Osteocyte (in vitro differentiated cells): ENCODE measurements at places on chromosomes 13 and 19. TPM values are rescaled to one million over a fixed set of nuclear protein-coding genes. Genes with fewer than 3 reads are reported as not detected.

DNA sequence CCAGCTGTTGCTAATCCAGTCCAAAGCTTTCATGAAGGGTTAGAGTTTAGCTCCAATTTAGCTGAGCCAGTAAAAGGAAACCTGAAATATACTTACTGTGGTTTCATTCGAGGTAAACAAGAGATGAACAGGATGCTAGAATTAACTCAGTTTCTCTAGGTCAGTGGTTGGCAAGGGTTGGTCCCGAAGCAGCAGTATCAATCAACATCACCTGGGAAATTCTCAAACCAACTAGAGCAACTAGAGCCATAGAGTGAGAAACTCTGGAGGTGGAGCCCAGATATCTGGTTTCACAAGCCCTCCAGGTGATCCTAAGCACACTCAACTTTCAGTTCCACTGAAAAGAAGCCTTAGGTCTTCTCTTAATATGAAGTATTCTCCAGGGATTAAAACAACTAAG lies 376.7 kb downstream of the OXGR1 start:
- H3K4me1 ChIP-seq: no peaks in the 10 kb centered on the region
- H3K27ac ChIP-seq: no peak overlapping the region
- H3K27me3 ChIP-seq: peaks cover 2% of the 10 kb centered on the region
- H3K4me3 ChIP-seq: no peak overlapping the region

GRCh38 chr13:24293746-24294145 lies 15.6 kb upstream of the C1QTNF9 start:
- no peaks in the 10 kb centered on the region for H3K4me1 ChIP-seq
- H3K27ac ChIP-seq: no peak overlapping the region
- no peak overlapping the region for H3K4me3 ChIP-seq

DNA sequence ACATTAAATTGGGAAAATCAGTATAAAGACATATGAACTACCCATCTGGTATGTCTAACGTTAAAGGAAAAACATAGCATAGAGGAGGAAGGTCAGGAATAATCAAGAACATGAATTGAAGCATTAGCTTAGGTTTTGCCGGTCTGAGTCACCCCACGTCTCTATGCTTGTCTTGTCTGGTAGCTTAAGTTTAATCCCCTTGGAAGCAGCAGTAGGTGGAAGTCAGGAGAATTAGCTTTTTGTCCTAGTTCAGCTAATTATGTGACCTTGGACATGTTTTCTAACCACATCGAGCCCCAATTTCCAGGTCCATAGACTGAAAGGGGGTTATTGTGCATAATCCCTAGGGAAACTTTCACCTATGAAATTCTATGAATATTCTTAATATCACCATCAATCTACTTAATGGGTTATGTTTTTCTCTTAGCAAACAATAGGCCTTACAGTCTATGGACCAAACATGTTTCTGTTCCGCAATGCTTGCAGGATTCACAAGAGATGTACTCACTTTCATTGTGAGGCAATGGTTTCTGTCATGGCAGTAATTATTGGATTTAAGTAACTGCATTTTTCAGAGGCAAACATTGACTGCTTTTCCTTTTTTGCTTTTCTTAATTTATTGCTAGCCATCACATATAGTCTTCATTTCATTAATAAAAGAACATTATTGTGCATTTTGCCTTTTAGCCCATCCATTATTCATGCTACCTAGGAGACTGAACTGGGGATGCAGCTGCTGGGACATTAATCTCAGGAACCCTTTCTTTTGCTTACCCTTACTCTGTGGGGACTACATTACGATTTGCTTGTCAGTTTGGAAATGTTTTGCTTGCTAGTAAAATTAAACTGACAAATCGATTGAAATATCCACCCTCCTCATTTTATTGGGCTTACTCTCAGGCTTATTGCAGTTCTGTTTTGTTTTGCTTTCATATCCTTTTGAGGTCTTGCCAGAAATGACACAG lies 304.8 kb upstream of the MAB21L1 start:
- peaks cover 14% of the 10 kb centered on the region for H3K4me1 ChIP-seq
- no peak overlapping the region for H3K4me3 ChIP-seq
- DNase-seq: no peak
- H3K27me3 ChIP-seq: no peaks in the 10 kb centered on the region
- H3K36me3 ChIP-seq: no peaks in the 10 kb centered on the region

DNA sequence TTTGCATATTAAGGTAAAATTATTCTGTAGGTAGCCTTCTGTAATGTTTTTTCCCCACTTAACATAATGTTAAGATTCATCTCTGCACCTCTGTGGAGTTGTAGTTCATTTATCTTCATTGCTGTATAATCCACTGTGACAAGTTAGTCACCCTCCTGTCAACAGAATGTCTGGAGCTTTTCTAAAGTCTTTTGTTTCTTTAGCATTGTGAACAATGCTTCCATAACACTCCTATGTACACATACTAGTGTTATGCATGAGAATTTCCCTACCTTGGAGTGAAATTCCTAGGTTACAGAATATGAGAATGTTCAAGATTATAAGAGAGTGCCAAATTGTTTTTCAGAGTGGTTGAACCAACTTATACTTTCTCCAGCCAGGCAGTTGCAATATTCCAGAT lies 113.5 kb downstream of the COG6 start:
- no peaks in the 10 kb centered on the region for H3K27me3 ChIP-seq
- DNase-seq: no peak
- no peak overlapping the region for H3K4me3 ChIP-seq
- peaks cover 10% of the 10 kb centered on the region for H3K4me1 ChIP-seq
- no peak overlapping the region for H3K27ac ChIP-seq

DNA sequence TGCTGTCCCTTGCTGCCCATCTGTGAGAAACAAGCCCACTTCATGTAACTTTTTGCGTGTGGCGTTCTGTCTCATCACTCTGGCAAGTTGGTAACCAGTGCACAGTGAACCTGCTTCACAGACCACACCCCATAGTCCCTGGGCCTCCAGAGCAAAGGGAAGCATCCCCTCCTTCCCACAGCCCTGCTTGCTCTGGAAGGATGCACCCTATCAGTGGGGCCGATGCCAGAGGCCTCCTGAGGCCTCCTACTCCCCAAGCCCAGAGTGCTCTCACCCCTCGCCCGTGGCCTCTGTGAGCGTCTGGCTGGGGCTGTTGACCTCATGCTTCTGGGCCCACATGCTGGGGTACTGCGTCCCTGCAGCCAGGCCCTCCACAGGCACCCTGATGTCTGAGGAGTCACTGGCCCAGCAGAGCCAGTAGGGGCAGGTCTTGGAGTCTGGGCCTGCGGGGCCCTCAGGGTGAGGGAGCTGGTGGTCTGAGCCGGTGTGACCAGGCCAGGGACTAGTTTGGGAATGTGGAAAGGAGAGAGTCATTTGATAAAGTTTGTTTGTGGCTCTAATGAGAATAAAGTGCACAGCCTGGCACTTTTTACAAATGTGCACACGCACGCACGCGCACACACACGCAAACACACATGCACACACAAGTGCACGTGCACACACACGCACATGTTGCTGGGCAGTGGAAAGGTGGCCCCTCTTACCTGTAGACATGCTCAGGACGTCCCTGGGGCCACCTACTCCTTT lies 5.1 kb downstream of the TMEM86B start:
- no peak overlapping the region for H3K27ac ChIP-seq
- no peaks in the 10 kb centered on the region for H3K4me1 ChIP-seq
- peaks cover 7% of the 10 kb centered on the region for H3K36me3 ChIP-seq
- no peak overlapping the region for H3K4me3 ChIP-seq

GRCh38 chr13:45564133-45564776 lies 51.3 kb downstream of the ERICH6B start:
- H3K36me3 ChIP-seq: no peaks in the 10 kb centered on the region
- H3K4me1 ChIP-seq: peaks cover 9% of the 10 kb centered on the region
- no peak overlapping the region for H3K27ac ChIP-seq
- H3K27me3 ChIP-seq: peaks cover 27% of the 10 kb centered on the region

DNA sequence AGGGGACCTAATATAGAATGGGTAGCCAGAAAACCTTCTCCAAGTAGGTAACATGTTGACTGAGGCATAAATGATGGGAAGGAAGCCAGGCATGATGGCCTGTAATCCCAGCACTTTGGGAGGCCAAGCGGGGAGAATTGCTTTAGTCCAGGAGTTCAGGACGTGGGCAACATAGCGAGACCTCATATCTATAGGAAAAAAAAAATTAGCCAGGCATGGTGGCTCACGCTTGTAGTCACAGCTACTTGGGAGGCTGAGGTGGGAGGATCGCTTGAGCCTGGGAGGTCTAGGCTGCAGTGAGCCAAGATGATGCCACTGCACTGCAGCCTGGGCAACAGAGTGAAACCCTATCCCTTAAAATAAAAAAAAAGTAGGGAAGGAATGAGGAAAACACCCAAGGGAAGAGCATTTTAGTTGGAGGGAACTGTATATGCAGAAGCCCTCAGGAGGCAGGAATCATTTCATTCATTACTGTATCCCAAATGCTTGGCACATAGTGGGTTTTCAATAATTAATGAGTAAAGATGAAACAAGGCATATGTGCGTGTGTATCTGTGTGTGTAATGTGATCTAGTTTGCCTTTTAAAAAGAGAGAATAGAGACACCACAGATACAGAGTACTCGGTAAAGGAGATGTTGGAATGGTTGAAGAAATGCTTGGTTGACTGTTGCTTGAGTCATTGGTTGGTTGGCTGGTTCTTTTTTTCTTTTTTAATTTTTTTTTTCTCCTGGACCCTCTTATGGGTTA lies 2.2 kb upstream of the NUP62 start:
- H3K4me1 ChIP-seq: peaks cover 25% of the 10 kb centered on the region
- no peak overlapping the region for H3K4me3 ChIP-seq
- no peaks in the 10 kb centered on the region for H3K27me3 ChIP-seq
- H3K27ac ChIP-seq: no peak overlapping the region

- peaks cover 25% of the 10 kb centered on the region for H3K4me1 ChIP-seq
- no peak overlapping the region for H3K4me3 ChIP-seq
- H3K36me3 ChIP-seq: no peaks in the 10 kb centered on the region
- no peaks in the 10 kb centered on the region for H3K27me3 ChIP-seq
- DNase-seq: no peak
Measured at GRCh38 chr13:33353210-33353609, 67.7 kb upstream of the STARD13 start.

GRCh38 chr19:1222394-1222793 lies 15.4 kb downstream of the CBARP start:
- H3K4me3 ChIP-seq: no peak overlapping the region
- DNase-seq: no peak
- H3K27me3 ChIP-seq: no peaks in the 10 kb centered on the region
- no peak overlapping the region for H3K27ac ChIP-seq
- peaks cover 2% of the 10 kb centered on the region for H3K36me3 ChIP-seq

DNA sequence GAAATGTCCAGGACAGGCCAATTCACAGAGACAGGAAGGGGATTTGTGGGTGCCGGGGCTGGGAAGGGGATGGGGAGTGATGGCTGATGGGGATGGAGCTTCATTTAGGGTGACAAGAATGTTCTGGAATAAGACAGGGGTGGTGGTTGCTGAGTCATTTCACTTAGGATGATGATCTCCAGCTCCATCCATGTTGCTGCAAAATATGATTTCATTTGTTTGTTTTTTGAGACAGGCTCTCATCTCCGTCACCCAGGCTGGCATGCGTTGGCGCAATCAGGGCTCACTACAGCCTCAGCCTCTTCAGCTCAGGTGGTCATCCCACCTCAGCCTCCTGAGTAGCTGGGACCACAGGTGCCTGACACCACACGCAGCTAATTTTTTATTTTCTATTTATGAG lies 3.1 kb upstream of the JSRP1 start:
- no peaks in the 10 kb centered on the region for H3K36me3 ChIP-seq
- H3K27me3 ChIP-seq: no peaks in the 10 kb centered on the region
- no peak overlapping the region for H3K4me3 ChIP-seq

DNA sequence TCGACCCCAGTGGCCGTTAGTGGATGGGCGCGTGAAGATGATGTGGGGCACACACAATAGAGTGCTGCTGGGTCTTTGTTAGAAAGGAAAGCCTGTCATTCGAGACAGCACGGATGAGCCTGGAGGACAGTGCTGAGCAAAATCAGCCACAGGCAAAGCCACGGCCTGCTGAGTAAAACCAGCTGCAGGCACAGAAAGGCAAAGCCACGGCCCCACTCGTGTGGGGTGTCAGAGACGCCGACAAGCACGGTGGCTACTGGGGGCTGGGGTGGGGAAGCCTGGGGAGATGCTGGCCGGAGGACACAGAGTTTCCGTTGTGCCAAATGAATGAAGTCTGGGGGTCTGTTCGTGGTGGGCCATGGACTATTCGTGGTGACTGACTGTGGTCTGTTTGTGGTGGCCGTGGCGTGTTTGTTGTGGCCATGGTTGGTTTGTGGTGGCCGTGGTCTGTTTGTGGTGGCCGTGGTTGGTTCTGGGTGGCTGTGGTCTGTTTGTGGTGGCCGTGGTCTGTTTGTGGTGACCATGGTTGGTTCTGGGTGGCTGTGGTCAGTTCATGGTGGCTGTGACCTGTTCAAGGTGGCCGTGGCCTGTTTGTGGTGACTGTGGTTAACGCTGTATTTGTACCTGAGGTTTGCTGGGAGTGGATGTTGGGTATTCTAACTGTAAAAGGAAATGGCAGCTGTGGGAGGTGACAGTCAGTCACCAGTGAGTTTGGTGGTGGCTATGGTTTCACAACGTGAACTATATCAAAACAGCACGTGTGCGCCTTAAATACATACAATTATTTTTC lies 36.3 kb downstream of the MCF2L start:
- no peaks in the 10 kb centered on the region for H3K36me3 ChIP-seq
- peaks cover 2% of the 10 kb centered on the region for H3K27me3 ChIP-seq
- no peak for DNase-seq
- no peak overlapping the region for H3K27ac ChIP-seq
- no peak overlapping the region for H3K4me3 ChIP-seq
- H3K4me1 ChIP-seq: peaks cover 15% of the 10 kb centered on the region

DNA sequence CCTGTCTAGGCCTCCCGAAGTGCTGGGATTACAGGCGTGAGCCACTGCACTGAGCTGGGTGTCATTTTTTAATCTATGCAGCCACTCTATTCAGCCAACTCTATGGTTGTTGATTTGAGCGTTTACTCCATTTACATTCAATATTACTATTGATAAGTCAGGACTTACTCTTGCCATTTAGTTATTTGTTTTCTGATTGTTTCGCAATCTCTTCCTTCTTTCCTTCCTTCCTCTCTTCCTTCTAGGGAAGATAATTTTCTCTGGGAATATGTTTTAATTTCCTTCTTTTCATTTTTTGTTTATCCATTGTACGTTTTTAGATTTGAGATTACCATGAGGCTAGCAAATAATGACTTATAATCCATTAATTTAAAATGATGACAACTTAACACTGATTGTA lies 2056.0 kb downstream of the OLFM4 start:
- H3K36me3 ChIP-seq: no peaks in the 10 kb centered on the region
- H3K4me1 ChIP-seq: no peaks in the 10 kb centered on the region
- no peak overlapping the region for H3K27ac ChIP-seq
- no peaks in the 10 kb centered on the region for H3K27me3 ChIP-seq
- no peak overlapping the region for H3K4me3 ChIP-seq

- H3K27me3 ChIP-seq: peaks cover 2% of the 10 kb centered on the region
- H3K36me3 ChIP-seq: no peaks in the 10 kb centered on the region
- H3K4me3 ChIP-seq: no peak overlapping the region
- no peaks in the 10 kb centered on the region for H3K4me1 ChIP-seq
Measured at GRCh38 chr19:13339869-13340268, 166.4 kb downstream of the CACNA1A start.

Gene KCNN1
- not detected in 2 replicates for total RNA-seq

Gene LYPD3
- 0.27 TPM in 1 of 2 replicates, not detected in the other for total RNA-seq

Gene CGB3
- not detected in 2 replicates for total RNA-seq

Gene NKG7
- total RNA-seq: not detected in 2 replicates

Gene DCUN1D2
- total RNA-seq: 27.5 and 29.0 TPM in 2 replicates

Gene PCDH20
- 0.47 and 0.70 TPM in 2 replicates for total RNA-seq
